ENCODE measurements at places on chromosomes 6 and 20.

DNA sequence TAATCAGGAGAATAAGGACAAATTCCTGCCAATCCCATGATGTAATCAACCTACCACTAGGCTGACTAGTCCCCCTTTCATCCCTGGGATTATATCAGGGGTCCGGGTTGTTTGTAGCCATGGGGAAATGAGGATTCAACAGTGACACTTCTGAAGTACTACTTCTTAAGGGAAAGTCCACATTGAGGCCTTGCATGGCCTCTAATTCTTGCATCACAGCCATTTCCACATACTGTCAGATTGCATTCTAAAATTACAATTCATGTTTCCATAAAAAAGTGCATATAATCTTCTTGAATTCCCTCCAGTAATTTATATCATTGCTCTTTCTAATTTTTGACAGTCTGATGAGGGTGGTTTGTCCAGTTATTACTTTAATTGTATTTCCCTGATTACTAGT is 184.2 kb downstream of the PHF3 start:
- no peak for DNase-seq

- no peak for DNase-seq
Observed at GRCh38 chr20:23242556-23243180, 107.9 kb upstream of the NXT1 start.

DNA sequence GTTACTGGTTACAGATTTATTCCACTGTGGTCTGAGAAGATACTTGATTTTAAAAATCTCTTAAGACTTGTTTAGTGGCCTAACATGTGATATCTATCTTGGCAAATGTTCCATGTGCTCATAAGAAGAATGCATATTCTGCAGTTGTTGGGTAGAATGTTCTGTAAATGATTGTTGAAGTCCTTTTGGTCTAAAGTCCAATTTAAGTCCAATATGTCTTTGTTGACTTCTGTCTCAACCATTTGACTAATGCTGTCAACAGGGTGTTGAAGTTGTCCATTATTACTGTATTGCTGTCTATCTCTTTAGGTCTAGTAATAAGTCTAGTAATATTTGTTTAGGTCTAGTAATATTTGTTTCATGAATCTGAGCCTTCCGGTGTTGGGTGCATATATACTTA is 387.8 kb upstream of the RUNX2 start:
- DNase-seq, result no peak

GRCh38 chr20:44533928-44534327 is 12.1 kb upstream of the SERINC3 start:
- DNase-seq, result no peak

DNA sequence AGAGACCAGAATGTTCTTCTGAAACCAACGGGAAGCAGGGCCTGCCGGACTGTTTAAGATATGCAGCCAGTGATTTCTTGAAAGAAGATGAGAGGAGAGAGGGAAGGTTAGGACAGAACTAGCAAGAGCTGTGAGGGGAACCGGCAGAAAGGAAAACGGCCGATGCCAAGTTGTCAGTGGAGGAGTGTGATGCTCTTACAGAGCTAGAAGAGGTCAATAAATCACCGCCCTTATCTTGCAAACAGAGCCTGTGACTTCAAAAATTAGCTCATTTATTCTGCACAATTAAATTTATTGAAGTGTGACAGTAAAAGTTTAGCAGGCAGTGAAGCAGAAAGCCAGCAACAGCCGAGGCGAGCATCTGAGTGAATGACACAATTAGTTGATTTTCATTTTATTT is 509.5 kb upstream of the ID4 start:
- DNase-seq, result no peak

DNA sequence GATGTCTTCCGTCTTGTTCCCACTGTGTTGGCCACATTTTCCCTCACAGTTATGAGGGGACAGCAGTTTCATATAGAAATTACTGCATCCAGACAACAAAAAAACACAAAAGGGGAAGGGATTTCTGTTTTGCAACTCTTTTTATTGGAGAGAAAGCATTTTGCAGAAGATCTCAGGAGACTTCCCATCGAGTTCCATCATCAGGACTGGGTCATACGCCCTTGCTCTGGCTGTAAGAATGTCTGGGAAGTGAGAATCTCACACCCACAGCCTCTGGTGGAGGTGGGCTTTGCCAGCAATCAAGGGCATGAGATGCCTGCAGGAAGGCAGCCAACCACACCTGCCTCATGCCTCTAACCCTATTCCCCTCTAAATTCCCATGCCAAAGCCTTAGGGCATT is 5.8 kb upstream of the IGF2R start:
- no peak for DNase-seq

Data from activated CD4-positive, alpha-beta T cell treated with anti-CD3 and anti-CD28 coated beads, Interleukin-2, amount 50 U/mL, for 48 hours (primary cell).